T-cell (primary cell): ENCODE measurements at places on chromosomes 7 and 10.

GRCh38 chr10:120540486-120540885, 83.5 kb downstream of the PLPP4 start:
- no peak for DNase-seq

- DNase-seq, result no peak
These were observed 154.0 kb downstream of the CUX1 start for GRCh38 chr7:101971457-101971856.

DNA sequence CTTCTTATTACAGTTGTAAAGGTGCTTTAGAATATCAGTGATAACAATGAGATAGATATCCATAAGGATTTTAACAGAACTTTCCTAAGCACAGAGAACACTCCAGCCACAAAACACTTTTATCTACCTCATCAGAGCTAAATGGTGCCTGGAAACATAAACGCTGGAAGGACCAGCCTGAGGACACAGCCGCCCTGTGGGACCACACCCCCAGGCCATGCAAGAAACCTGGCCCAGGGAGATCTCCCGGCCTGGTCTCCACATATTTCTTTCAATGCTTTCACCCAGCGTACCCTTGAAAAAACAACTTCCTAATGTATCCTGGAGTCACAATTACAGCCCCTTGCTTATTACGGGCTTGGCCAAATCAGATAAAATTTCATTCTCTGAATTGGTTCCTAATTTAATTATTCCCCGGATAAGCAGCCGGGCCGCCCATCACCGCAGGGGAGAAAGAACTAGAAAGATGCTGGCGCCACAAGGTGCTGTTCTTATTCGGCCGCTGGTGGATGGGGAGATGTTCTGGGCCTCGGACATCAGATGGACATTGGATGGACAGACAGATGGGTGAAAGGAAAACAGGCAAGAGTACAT, 11.8 kb downstream of the CHST15 start:
- no peak for DNase-seq

- DNase-seq, result no peak
These were observed 71.9 kb upstream of the DUSP5 start for GRCh38 chr10:110425684-110426293.

DNA sequence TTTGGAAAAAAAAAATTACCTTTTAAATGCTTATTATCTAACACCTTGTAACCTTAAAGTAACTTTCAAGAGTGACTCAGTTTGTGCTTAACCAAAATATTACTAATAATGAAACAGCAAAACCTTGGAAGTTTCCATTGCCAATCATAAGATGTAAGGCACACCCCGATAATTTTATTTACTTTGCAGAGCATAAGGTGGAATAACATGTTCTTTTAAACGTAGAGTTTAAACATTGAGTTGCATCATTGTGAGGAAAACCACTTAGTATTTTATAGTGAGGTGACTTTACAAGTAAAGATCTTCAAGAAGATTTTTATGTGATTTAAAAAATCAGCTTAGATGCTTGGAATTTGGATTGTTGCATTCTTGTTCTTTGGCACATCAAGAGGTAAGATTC, at the start of gene PNLIPRP3:
Gene PNLIPRP3, plus strand, starts transcription at position 177 of the 400 bp plus-strand sequence. Its CDS starts 166 bp downstream, at position 343.
- no peak for DNase-seq

- DNase-seq, result no peak
These were observed at the start of gene BEND7 for GRCh38 chr10:13528875-13529713. BEND7 (minus strand) TSS chr10:13529014; CDS start chr10:13528533, 481 bp downstream.
